Suprapubic skin (tissue), 4 donors: ENCODE measurements at places on chromosomes 5 and 9. TPM values are rescaled to one million over a fixed set of nuclear protein-coding genes. Genes with fewer than 3 reads are reported as not detected.

DNA sequence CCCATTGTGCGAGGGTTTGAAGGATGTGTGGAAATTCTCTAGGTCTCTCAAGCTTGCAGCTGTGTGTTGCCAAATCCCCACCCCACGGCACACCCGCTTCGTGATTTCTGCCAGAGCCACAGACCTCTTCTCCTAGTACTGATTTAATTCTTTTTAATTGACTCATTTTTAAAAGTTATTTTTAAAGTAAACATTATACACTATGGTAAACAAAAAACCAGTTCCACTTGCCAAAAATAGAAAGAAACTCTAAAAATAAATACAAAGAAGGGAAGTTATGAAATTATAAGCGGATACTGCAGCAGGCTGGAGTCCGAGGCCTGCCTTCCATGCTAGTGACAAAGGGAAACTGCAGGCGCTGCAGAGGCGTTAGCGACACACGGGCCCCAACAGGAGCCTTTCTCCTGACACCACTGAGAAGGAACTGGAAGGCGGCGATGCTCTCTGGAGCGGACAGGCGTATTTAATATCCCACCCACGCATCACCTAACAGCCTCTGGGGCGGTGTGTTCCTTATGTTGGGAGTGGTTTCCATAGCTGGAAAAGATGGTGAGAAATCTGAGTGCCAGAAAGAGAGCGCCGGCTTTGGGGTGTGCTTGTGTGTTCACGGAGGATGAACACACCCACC, 122.5 kb downstream of the COL23A1 start:
- peak overlapping the region; percentile 69 for H3K27ac ChIP-seq
- H3K27me3 ChIP-seq, result no peaks in the 10 kb centered on the region
- no peaks in the 10 kb centered on the region for H3K36me3 ChIP-seq
- no peak overlapping the region for H3K4me3 ChIP-seq
- H3K4me1 ChIP-seq, result peaks cover 27% of the 10 kb centered on the region

- no peak overlapping the region for H3K27ac ChIP-seq
- peaks cover 11% of the 10 kb centered on the region for H3K4me1 ChIP-seq
Observed at GRCh38 chr5:39584927-39585326, 160.1 kb upstream of the DAB2 start.

DNA sequence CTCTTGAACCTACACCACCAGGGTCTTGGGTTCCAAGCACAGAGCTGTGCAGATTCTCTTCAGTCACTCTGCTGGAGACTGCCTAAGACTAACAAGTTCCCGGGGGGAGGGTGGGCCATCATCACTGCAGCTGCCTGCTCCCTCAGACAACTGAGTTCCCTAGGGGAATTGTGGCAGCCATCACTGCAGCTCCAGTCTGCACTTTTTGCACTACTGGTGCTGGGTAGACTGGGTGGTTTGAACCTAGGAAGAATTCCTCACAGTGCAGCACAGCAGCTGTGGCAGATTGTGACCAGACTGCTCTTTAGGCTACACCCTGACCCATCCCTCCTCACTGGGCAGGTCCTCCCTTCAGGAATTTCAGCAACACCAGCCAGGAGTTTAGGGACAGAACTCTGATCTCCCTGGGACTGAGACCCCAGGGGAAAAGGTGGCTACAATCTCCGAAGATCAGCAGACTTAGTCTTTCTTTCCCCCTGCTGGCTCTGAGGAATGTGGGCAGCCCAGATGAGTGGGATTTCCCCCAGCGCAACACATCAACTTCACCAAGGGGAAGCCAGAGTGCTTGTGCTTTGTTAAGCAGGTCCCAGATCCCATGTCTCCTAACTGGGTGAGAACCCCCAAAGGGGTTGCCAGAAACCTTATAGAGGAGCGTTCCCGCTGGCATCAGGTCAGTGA, 30.9 kb upstream of the RGMB start:
- H3K27ac ChIP-seq, result no peak overlapping the region
- no peak overlapping the region for H3K4me3 ChIP-seq
- H3K4me1 ChIP-seq, result no peaks in the 10 kb centered on the region
- no peak for DNase-seq
- no peaks in the 10 kb centered on the region for H3K27me3 ChIP-seq
- no peaks in the 10 kb centered on the region for H3K36me3 ChIP-seq

- no peak overlapping the region for H3K27ac ChIP-seq
- H3K27me3 ChIP-seq, result peaks cover 33% of the 10 kb centered on the region
- peaks cover 18% of the 10 kb centered on the region for H3K4me1 ChIP-seq
- no peaks in the 10 kb centered on the region for H3K36me3 ChIP-seq
Observed at GRCh38 chr5:77208507-77209163, 1.8 kb upstream of the PDE8B start.

GRCh38 chr9:33049680-33050361, 24.7 kb downstream of the DNAJA1 start:
- peaks cover 79% of the 10 kb centered on the region for H3K36me3 ChIP-seq
- H3K27me3 ChIP-seq, result no peaks in the 10 kb centered on the region
- DNase-seq, result no peak
- H3K4me3 ChIP-seq, result no peak overlapping the region
- peaks cover under 1% of the 10 kb centered on the region for H3K4me1 ChIP-seq

DNA sequence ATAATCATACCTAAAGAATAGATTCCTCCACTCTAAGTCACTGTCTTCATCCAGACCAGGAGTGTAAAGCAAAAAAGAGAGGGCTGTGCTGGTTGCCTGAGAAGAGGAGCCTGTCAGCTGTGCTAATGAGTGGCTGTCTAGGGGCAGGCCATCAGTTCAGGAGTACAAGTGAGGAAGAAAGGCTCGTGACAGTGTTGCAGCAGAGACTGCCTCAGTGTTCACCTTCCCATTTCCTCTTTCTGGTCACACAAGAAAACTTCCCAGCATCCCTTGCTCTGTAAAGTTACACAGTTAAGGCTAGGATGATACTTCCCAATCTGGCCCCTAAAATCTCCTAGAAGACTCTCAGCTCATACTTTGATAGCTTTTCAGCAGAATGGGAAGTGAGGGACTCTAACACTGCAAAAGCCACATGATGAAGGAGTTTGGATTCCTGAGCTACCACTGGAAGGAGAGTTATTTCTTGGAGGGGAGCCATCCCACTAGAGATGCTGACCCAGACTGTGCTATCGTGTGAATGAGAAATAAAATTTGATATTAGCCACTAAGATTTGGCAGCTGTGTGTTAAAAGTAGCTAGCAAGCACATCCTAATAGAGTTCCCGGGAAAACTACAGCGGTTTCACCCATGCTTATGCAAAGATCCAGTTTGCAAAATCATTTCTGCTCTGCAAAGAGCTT, 67.1 kb downstream of the ADAMTS12 start:
- H3K27ac ChIP-seq, result no peak overlapping the region
- DNase-seq, result no peak
- no peaks in the 10 kb centered on the region for H3K4me1 ChIP-seq
- no peaks in the 10 kb centered on the region for H3K27me3 ChIP-seq
- no peaks in the 10 kb centered on the region for H3K36me3 ChIP-seq

- peaks cover 20% of the 10 kb centered on the region for H3K4me1 ChIP-seq
- H3K27ac ChIP-seq, result no peak overlapping the region
- H3K27me3 ChIP-seq, result no peaks in the 10 kb centered on the region
- no peak overlapping the region for H3K4me3 ChIP-seq
- no peaks in the 10 kb centered on the region for H3K36me3 ChIP-seq
- DNase-seq, result no peak
Observed at GRCh38 chr9:91174772-91175171, 186.9 kb downstream of the AUH start.

GRCh38 chr9:81411961-81412360, 277.4 kb downstream of the TLE1 start:
- DNase-seq, result no peak
- no peak overlapping the region for H3K4me3 ChIP-seq
- H3K27me3 ChIP-seq, result no peaks in the 10 kb centered on the region
- no peak overlapping the region for H3K27ac ChIP-seq

DNA sequence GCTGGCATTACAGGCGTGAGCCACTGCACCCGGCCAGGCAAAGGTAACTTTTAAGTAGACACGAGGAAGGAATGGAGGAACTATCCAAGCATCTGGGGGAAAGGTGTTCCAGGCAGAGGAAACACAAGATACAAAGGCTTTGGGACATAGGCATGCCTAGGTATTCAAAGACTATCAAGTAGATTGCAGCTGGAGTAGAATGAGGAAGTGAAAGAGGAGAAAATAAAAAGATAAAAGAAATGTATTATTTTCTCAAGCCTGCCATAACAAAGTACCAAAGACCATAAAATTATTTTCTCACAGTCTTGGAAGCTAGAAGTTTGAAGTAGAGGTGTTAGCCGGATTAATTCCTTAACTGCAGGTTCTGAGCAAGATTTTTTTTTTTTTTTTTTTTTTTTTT, 39.9 kb upstream of the GRIN3A start:
- no peak for DNase-seq
- H3K27me3 ChIP-seq, result no peaks in the 10 kb centered on the region
- no peak overlapping the region for H3K4me3 ChIP-seq

- no peak for DNase-seq
- no peaks in the 10 kb centered on the region for H3K27me3 ChIP-seq
- H3K27ac ChIP-seq, result no peak overlapping the region
- H3K36me3 ChIP-seq, result no peaks in the 10 kb centered on the region
- no peaks in the 10 kb centered on the region for H3K4me1 ChIP-seq
Observed at GRCh38 chr5:21773456-21773855, 1079.7 kb downstream of the CDH12 start.

GRCh38 chr5:73637565-73637964, 11.6 kb downstream of the ARHGEF28 start:
- H3K4me1 ChIP-seq, result peaks cover 5% of the 10 kb centered on the region
- H3K4me3 ChIP-seq, result no peak overlapping the region
- no peak for DNase-seq
- no peak overlapping the region for H3K27ac ChIP-seq

GRCh38 chr5:14501353-14502293, 80.0 kb upstream of the OTULINL start:
- H3K36me3 ChIP-seq, result peaks cover 89% of the 10 kb centered on the region
- no peak for DNase-seq
- H3K4me3 ChIP-seq, result no peak overlapping the region
- no peaks in the 10 kb centered on the region for H3K27me3 ChIP-seq
- H3K27ac ChIP-seq, result no peak overlapping the region
- no peaks in the 10 kb centered on the region for H3K4me1 ChIP-seq

- H3K36me3 ChIP-seq, result no peaks in the 10 kb centered on the region
- DNase-seq, result no peak
- H3K4me3 ChIP-seq, result no peak overlapping the region
- no peaks in the 10 kb centered on the region for H3K4me1 ChIP-seq
- H3K27ac ChIP-seq, result no peak overlapping the region
Observed at GRCh38 chr5:129912601-129913255, 8.5 kb downstream of the CHSY3 start.

- no peak for DNase-seq
- H3K36me3 ChIP-seq, result no peaks in the 10 kb centered on the region
- H3K27ac ChIP-seq, result no peak overlapping the region
- peaks cover 34% of the 10 kb centered on the region for H3K4me1 ChIP-seq
- no peak overlapping the region for H3K4me3 ChIP-seq
- peaks cover 99% of the 10 kb centered on the region for H3K27me3 ChIP-seq
Observed at GRCh38 chr5:135038205-135038812, 4.3 kb upstream of the PITX1 start.

GRCh38 chr9:107340920-107341632, 58.0 kb downstream of the RAD23B start:
- H3K4me3 ChIP-seq, result no peak overlapping the region
- H3K36me3 ChIP-seq, result no peaks in the 10 kb centered on the region
- DNase-seq, result peak; percentile 89
- peak overlapping the region; percentile 20 for H3K27ac ChIP-seq
- no peaks in the 10 kb centered on the region for H3K27me3 ChIP-seq

DNA sequence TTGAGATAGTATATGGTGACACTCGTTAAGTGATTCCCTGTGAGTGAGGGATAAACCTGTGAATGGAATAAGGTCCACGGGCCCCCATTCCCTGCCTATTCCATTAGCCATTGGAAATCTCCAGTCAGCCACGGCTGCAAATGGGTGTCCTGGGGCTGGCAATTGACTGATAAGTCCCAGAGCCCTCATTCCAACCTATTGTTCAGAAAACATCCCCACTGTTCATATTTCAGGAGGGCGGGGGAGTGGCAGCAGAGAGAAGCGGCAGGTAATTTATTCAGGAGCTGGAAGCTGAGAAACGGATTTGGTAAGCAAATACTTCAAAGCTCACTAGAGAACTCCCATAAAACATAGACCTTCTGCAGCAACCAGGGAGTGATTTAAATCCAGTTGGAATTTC, 42.0 kb downstream of the TMEM174 start:
- no peak overlapping the region for H3K27ac ChIP-seq
- no peak overlapping the region for H3K4me3 ChIP-seq
- no peaks in the 10 kb centered on the region for H3K36me3 ChIP-seq
- peaks cover 70% of the 10 kb centered on the region for H3K27me3 ChIP-seq
- DNase-seq, result no peak
- peaks cover 16% of the 10 kb centered on the region for H3K4me1 ChIP-seq

- H3K36me3 ChIP-seq, result no peaks in the 10 kb centered on the region
- no peak for DNase-seq
- peaks cover 37% of the 10 kb centered on the region for H3K4me1 ChIP-seq
- H3K27ac ChIP-seq, result no peak overlapping the region
- H3K4me3 ChIP-seq, result no peak overlapping the region
Observed at GRCh38 chr9:132795511-132796303, 82.4 kb downstream of the AK8 start.

GRCh38 chr5:93512799-93513198, 68.2 kb downstream of the NR2F1-AS1 start:
- H3K4me1 ChIP-seq, result no peaks in the 10 kb centered on the region
- no peaks in the 10 kb centered on the region for H3K27me3 ChIP-seq
- DNase-seq, result no peak
- no peaks in the 10 kb centered on the region for H3K36me3 ChIP-seq
- no peak overlapping the region for H3K27ac ChIP-seq
- no peak overlapping the region for H3K4me3 ChIP-seq

DNA sequence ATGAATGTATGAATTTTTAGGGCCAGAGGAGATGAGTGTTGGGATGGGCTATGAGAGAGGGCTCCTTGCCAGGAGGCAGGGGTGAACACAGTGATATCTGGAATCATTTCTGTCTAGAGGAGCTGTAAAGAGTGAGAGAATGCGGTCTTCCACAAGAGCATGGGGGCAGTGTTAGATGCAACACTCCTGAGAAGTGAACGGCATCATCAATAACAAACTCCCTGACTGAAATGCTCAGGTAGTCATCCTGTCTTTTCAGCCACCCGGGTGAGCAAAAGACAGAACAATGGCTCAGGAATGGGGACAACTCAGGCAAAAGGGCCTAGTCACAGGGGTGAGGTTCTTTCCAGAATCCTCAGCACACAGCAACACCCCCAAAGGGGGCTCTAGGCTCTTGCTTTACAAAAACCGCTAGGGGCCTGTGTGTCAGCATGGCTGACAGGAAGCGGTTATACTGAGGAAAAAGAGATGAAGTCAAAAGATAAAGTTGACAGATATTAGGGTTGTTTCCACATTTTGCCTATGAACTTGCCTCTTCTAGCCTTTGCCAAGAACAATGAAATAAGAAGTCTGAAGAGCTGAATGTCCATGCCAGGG, 104.6 kb upstream of the LRRTM2 start:
- H3K27me3 ChIP-seq, result no peaks in the 10 kb centered on the region
- H3K4me1 ChIP-seq, result peaks cover 13% of the 10 kb centered on the region
- no peak overlapping the region for H3K27ac ChIP-seq
- no peak for DNase-seq

- no peak overlapping the region for H3K4me3 ChIP-seq
- no peaks in the 10 kb centered on the region for H3K4me1 ChIP-seq
- H3K36me3 ChIP-seq, result no peaks in the 10 kb centered on the region
Observed at GRCh38 chr9:76231001-76231400, 163.2 kb downstream of the RFK start.

NR2F1-AS1 gene
- total RNA-seq, result 1.3 TPM

PCDHB16 gene
- total RNA-seq, result 2.9 TPM

PCDHB5 gene
- total RNA-seq, result 6.2 TPM

ASPN gene
- total RNA-seq, result 7.0 TPM

FOXB2 gene
- not detected for total RNA-seq

CMYA5 gene
- total RNA-seq, result 24.9 TPM

FGF10 gene
- 0.42 TPM for total RNA-seq

MAT2B gene
- 42.6 TPM for total RNA-seq

FTMT gene
- not detected for total RNA-seq

HSPB3 gene
- total RNA-seq, result not detected

SLC6A19 gene
- not detected for total RNA-seq
